MM.1S (cell line): ENCODE measurements at places on chromosomes 4 and X.

GRCh38 chr4:155512817-155513216 lies 136.1 kb upstream of the MAP9 start:
- no peak for DNase-seq

DNA sequence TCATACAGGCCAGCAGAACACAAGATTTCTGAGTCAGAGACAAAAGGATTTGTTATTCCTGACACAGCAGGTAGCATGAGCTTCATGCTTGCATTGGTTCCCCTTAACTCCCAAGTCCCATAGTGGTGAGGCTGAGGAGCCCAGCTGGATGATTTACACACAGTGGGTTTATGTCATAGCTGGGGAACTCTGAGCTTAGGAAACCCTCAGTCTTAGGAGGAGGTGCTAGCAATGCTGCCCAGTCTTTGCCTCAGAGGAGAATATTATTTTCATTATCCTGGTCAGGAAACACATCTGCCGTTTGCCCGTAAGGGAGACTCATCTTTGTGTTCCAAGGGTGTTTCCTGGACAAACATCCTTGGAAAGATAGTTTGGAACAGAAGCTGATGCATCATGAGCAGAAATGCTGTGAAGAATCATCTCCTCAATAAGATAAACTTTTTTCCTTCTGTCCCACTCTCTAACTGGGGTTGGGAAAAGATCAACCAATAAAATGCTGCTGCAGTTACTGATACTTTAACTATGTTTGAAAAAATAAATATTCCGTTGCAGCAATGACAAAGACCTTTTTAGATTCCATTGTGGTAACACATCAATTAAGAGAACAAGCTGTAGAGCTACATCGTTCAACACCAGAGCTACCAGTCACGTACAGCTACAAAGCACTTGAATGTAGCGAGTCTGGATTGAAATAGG lies 146.8 kb downstream of the DCLK2 start:
- no peak for DNase-seq

GRCh38 chrX:39377157-39377556 lies 575.9 kb downstream of the MID1IP1 start:
- no peak for DNase-seq

DNA sequence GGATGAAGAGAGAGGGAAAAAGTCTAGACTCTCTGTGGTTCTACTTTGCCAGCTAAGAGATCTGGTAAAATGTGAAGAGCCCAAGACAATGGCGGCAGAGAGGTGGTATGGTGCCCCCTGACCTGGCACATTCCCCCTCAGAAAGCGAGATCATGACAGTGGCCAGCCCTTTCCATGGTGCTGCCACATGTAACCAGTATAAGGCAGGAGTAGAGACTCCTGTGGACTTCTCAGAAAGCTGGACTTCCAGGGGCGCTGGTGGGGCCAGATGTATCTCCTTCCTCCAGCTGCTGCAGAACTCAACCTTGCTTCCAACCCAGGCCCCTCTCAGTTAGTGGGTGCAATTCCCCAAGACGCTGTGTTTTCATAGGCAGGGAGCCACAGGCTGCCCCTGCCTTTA lies 9.6 kb downstream of the CTAG1A start:
- DNase-seq, result no peak

DNA sequence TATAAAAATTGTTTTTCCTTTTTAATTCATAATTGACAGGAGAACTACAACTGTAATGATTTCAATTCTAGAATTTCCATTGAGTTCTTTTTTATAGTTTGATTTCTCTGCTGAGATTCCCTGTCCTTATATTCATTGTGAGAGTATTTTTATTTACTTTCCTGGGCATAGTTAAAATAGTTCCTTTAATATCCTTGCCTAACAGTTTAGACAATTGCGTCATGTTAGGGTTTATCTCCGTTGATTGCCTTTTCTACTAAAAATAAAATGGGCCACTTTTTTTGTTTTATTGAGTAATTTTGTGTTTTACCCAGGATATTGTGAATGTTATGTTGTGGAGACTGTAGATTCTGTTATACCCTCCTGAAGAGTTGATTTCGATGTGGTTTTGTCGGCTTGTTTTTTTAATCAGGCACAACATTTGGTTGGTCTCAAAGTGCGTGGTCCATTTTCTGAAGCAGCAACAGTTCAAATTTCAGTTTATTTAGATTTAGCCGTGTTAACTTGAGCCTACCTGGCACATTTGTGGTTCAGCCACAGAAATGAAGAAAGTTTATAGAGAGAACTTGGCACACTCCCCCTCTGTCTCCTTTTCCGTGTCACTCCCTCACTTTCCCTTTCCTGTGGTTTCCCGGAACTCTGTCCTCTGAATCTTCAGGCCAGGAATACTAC lies 16.0 kb upstream of the PRRG1 start:
- no peak for DNase-seq

- no peak for DNase-seq
Measured at GRCh38 chr4:104596189-104596588, 101.5 kb upstream of the CXXC4 start.

GRCh38 chr4:137253949-137254348 lies 278.3 kb downstream of the PCDH18 start:
- DNase-seq, result no peak
